Activated CD4-positive, alpha-beta memory T cell treated with anti-CD3 and anti-CD28 coated beads for 36 hours (primary cell): ENCODE measurements at places on chromosomes 6 and 20. TPM values are rescaled to one million over a fixed set of nuclear protein-coding genes. Genes with fewer than 3 reads are reported as not detected.

TRIM38 gene
- 29.5 TPM for total RNA-seq

EXOC2 gene
- 40.5 TPM for total RNA-seq

CAGE1 gene
- 0.12 TPM for total RNA-seq

LAMP5 gene
- total RNA-seq, result not detected

OPN5 gene
- not detected for total RNA-seq

ZSCAN23 gene
- total RNA-seq, result 0.83 TPM

PACRG gene
- not detected for total RNA-seq

LRRC73 gene
- not detected for total RNA-seq

OR2B6 gene
- total RNA-seq, result not detected

DNA sequence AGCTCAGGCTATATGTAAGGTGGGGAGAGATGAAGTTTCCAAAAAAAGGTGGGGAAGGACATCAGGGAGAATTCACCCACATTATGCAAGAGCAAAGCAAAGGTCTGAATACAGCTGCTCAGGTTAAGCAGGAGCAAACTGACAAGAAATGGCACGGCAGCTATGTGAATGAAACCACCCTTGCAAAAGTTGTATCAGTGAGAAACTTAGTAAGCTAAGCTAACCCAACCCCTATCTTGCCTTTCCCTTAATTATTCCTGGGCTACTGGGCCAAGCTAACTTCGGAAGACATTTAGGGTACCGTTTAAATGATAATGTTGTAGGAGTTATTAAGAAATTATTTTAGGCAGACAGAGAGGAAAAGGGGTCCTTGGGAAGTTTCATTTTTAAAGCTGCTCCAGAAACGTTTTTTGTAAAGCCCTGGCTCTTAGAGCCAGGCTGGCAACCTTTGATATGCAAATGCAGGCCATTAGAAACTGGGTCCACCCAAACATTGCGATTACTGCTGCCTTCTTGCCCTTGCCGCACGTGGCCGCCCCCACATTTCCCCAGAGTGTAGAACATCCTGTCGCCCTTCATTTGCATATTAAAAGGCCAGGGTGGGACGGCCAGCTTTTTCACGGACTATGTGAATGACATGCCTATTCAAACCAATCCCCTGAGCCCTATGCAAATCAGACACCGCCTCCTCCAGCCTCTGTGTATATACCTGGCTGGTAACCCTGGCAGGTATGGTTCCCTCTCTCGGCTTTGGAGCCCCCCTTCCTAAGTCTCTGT is 60.5 kb upstream of the SAMD5 start:
- DNase-seq, result no peak

GRCh38 chr6:132199343-132199742 is 201.9 kb downstream of the MOXD1 start:
- no peak for DNase-seq

GRCh38 chr6:105781915-105782314 is 304.2 kb upstream of the PRDM1 start:
- DNase-seq, result no peak

- DNase-seq, result peak; percentile 50
These were observed 28.8 kb upstream of the TULP4 start for GRCh38 chr6:158283304-158283980.

DNA sequence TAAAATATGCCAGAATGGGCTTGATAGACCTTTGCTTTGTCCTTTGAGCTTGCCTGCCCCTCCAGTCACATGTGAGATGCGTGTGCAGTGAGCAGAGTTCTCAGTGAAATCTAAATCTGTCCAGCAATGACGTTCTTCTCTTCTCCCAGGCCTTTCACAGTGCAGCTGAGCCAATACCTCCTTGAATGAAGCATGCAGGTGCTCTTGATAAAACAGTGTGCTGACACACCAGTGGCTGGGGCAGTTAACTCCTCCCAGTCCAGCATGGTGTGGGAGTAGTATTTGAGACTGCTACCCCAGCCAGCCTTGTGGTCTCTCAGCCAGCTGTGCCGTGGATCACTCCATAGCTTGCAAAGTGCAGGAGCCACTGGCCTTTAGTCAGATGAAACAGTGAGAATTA is 240.5 kb downstream of the FARS2 start:
- no peak for DNase-seq

GRCh38 chr20:21702553-21703470 is 2.7 kb upstream of the PAX1 start:
- DNase-seq, result peak; percentile 64

- DNase-seq, result peak; percentile 76
These were observed 34.0 kb downstream of the TRERF1 start for GRCh38 chr6:42417641-42418112.

GRCh38 chr6:39378960-39379425 is 56.5 kb upstream of the KCNK16 start:
- DNase-seq, result no peak

GRCh38 chr6:783966-784735 is 91.2 kb upstream of the EXOC2 start:
- DNase-seq, result no peak

- DNase-seq, result no peak
These were observed 273.8 kb downstream of the CDH4 start for GRCh38 chr20:61525781-61526431.

DNA sequence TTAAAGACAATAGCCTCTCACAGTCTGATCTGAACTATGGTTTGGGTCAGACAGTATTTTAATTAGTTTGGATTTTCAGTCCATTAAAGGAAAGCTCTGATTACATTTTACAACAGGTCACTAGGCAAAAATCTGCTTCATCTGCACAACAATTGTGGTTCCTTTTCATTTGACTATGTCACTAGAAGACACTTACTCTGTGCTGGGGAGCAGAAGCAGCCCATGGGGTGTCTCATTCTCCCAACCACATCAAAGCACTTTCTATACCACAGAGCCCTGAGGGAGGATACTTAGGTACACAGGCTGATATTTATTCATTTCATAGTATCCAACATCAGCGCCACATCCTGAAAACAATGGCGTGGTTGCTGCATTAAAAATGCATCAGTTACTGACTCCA is 36.6 kb upstream of the HDAC2 start:
- DNase-seq, result peak; percentile 35

DNA sequence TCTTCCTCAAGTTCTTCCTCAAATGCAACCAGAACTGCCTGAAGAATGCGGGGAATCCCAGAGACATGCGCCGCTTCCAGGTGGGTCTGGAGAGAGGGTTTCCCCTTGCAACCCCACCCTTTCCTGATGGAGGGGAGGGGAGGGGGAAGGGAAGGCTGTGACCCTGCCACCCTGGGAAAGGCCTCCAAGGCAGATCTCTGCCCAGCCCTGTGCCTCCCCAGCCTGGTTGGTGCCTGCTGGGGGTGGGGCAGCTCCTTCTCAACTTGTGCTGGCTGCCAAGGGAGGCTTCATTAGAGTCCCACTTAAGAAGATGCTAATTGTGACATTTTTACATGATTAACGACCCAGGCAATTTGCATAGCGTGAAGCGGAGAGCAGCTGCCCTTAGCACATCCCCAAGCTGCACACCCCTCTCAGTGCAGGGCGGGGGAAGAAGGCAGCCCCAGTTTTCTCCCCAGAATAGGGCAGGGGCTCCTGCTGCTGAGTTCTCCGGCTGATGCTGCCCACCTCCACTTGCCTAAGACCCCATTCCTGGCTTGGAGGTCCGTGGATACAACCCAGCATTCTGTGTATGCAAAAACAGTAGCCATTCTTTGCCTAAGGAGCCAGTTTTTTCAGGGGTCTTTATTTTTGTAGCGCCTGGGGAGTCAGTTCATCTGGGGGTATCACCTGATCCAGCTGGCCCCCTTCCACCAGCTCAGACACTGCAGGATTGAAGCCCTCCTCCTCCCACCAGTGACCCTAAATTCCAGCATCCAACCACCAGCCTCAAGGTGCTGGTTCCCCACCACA is 51.7 kb downstream of the CPXM1 start:
- no peak for DNase-seq

- DNase-seq, result no peak
These were observed at the start of gene METTL24 for GRCh38 chr6:110357664-110358552. METTL24 (minus strand) TSS chr6:110358349; CDS start chr6:110358272, 77 bp downstream.

- DNase-seq, result no peak
These were observed 29.8 kb downstream of the USP45 start for GRCh38 chr6:99485395-99485773.

GRCh38 chr6:157326979-157327378 is 3.7 kb upstream of the TMEM242 start:
- no peak for DNase-seq

DNA sequence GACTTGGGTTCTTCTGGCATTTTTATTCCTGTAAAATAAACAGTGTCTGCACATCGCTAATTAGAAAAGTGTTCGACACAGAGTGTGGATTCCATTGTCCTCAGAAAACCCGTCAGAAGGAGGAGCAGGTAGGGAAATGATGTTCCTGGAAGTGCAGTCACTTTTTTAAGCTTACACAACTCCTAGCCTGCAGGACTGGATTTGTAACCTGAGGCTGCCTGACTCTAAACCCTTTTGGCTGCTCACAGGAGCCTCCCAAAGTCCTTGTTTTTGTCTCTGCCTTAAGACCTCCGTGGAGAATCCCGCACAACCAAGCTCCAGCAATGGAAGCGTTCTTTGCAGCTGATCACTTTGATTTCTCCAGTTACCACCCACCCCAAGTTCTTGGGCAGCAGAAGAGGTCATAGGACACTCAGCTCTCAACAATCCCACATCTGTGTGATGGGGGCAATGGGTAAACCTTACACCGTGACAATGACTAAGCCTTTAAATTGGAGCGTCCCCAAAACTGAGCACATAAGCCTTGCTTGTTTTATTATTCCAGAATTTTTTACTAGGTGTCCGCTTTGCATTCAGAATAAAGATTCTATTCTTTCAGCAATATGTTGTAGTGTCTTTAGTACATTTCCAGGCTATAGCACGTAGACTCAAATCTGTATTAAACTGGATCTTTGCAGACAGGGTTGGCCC is 227.9 kb downstream of the TBXT start:
- DNase-seq, result no peak

DNA sequence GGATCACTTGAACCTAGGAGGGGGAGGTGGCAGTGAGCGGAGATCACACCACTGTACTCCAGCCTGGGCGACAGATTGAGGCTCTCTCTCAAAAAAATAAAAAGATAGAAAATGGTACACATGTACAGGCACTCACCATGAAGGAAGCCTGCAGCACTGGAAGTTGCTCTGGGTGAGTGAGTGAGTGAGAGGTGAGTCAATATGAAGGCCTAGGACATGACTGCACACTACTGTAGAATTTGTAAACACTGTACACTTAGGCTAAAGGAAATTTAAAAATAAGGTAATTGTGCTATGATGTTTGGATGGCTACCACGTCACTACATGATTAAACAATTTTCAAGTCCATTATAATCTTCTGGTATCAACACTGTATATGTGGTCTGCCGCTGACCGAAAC is 216.2 kb downstream of the FOXC1 start:
- no peak for DNase-seq
